Motor neuron (in vitro differentiated cells): ENCODE measurements at places on chromosomes 6 and 20.
A peak's percentile ranks its signal among the peaks of the same experiment; 100 is the strongest.

GRCh38 chr6:12533586-12533985, 183.0 kb upstream of the PHACTR1 start:
- no peak for ATAC-seq

DNA sequence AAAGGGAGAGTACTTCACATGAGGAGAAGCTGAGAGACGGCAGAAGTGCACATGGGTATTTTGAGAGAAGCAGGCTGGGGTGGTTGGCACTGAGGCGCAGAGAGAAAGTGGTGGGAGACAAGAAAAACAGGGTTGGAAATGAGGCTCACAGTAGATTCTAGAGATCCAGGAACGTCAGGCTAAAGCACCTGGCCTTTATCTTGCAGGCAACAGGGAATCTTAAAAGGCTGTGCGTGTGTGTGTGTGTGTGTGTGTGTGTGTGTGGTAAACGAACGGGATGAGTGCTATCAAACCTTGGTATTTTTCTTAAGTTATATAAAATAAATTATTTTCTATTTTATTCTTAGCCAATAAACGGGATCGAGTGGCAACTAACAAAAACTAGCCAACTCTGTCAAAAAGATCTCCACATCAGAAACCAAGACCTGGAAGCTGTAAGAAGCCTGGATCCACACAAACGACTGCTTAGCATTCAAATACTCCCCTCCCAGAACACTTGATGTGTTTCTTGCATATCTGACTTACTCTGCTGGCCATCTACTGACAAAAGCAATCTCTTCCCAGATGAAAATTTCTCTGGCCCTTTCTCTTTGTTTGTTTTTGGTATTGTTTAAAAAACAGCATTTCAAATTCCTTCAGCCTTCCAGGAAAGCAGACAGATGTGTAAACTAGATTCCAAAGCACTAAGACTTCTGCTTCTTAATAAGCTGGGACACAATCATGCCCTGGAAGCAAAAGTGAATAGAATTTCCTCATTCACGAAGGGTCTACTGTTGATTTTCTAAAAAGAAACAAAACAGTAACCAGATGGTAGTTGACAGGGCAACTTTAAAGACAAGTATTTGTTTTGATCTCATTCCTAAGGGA, 44.8 kb upstream of the FABP7 start:
- peak; percentile 12 for ATAC-seq

DNA sequence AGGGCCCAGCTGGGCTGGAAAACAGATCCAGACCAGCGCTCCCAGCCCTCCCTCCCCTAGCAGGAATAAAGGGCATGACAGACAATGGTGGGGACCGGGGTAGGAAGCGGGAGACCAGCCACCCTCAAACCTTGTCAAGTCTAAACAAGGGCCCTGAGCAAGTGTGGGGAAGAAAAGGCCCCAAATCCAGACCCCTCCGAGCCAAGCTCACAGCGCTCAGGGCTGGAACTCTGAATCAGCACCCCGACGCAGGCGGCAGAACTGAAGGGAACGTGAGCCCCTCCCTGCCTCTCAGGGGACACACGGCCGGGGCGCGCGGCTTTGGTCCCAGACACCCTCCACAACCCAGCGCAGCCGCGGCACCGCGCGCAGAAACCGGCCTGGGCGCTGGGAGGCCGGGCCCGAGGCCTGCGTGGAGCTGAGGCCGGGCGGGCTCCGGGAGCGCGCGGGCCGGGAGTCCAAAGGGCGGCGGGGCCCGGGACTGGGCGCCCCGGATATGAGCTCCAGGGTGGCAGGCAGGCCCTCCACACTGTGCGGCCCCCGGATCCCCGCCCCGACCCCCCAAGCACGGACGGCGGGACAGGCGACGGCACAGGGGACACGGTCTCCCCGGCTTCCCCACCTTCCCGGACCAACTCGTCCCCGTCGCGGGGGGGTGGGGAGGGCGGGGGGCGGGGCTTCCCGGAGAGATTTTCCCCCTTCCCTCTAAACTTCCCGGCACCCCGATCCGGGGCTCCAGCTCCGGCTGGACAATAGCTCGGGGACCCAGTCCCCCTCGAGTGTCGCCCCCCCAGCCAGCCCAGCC, 641 bp downstream of the TEAD3 start:
- ATAC-seq = peak; percentile 14

- ATAC-seq = peak; percentile 65
These were observed 8.7 kb downstream of the CST3 start for GRCh38 chr20:23629017-23629541.

DNA sequence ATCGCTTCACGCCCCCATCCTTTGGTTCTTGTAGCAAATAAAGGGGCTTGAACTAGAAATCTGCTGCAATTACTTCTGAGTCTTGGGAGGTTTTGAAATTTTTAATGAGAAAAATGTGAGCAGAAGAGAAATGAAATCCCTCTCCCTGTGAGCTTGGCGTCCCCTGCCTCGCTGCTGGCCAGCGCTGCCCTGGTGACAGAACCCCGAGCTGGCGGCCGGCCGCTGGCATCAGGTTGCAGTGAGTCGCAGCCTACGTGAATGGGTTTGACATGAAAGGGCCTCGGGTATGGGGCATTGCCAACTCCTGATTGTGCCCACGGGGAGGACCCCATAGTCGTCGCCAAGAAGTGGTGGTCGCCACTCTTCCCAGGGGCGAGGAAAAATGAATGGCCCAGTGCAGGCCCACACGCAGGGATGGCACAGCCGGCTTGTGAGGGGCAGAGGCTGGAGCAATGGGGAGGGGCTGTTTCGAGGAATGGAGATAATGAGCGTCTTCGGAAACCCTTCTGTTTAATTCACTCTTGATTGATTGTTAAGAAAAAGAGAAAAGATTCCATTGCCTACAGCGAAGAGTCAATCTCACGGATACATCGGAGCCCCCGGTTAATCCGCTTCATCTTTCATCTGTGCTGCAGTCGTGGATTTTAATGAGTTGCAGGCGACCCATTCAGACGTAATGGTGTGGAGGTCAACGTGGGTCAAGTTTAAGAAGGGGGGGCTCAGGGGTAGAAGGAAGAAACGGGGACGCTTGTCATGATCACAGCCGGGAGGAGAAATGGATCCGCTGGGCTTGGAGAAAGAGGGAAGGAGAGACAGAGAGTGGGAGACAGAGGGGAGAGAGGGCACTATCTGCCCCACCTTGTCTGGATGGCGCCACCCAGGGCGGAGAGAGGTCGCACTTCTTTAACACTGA, 380.1 kb downstream of the THBS2 start:
- no peak for ATAC-seq

DNA sequence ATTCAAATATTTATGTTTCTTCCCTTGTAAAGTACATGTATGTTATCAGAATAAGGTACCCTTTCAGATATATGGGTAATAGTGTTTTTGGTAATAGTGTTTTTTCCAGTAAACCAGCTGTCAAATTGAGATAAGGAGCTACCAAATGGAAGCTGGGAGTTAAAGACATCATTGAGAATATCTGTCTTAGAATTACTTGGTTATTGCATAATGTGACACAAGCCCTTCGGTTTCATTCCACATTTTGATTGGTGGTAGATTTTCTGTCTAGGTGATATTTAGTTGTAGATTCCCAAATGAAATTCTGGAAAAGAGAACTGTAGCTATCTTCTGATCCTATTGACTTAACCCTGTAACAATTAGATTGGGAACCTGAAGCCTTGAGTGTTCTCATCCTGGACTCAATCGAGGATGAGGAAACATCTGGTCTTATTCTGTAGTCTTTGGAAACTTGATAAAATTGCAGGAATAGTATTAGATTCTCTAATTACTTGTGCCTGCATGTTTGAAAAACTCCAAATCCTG, 75.1 kb upstream of the SYNJ2 start:
- ATAC-seq = no peak

GRCh38 chr6:130515306-130515705, 149.5 kb downstream of the TMEM200A start:
- ATAC-seq = no peak

- no peak for ATAC-seq
These were observed 119.1 kb downstream of the PLCB1 start for GRCh38 chr20:8251201-8251575.

- ATAC-seq = no peak
These were observed 121.7 kb upstream of the CCN2 start for GRCh38 chr6:132072831-132073230.

- no peak for ATAC-seq
These were observed 60.5 kb upstream of the PRND start for GRCh38 chr20:4661191-4661590.

GRCh38 chr6:491233-491632, 99.7 kb downstream of the IRF4 start:
- no peak for ATAC-seq

DNA sequence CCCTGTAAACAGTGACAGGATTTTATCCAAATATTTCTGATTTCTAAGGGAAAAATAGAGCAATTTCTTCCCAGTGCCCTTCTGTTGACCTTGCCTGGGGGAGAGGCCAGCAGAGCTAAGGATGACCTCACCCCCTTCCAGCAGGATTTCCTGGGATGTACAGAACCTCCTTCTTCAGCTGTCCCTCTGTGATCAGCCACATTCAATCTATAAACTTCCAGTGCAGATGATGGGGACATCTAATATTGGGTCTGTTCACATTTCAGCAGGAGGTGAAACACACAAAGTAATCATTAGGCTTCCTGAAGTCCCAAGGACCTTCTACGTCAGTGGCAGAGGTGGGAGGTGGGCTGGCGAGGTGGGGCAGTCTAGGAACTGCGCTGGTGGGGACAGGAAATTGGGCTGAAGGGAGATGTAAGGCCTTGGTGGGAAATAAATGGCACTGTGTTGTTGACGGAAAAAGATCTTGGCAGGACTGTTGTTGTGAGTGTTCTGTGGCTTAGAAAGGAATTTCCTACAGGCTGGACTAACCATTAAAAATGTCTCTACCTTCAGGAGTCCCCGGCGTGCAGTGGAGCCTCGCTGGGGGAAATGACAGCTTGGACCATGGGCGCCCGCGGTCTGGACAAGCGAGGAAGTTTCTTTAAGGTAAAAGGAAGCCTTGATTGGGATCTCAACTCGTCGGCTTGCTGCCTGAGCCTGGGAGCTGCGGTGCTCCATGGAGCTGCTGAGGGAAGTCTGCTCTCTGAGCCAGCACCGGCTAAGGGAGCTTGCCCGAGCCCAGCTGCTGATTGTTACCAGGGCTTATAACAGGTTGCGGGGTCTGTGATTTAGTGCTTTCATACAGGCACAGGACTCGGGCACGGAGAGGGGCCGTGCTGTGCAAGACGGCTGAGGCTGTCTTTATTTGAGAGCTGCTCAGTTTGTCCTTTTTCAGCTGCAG, 127.9 kb upstream of the NAA20 start:
- ATAC-seq = peak; percentile 90

DNA sequence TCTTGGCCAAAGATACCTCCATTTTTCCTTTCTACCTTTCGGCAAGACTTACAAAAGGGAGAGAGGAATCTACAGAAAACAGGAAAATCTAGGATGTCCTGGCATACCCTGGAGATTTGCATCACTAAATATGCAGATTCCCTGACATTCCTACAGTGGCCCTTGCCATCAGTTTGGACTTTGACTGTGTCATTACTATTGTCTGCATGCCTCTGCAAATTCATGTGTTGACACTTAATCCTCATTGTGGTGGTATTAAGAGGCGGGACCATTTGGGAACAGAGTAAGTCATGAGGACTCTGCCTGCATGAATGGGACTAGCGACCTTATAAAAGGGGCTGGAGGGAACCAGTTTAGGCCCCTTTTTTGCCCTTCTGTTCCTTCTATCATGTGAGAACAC, 50.5 kb upstream of the DTNBP1 start:
- no peak for ATAC-seq

DNA sequence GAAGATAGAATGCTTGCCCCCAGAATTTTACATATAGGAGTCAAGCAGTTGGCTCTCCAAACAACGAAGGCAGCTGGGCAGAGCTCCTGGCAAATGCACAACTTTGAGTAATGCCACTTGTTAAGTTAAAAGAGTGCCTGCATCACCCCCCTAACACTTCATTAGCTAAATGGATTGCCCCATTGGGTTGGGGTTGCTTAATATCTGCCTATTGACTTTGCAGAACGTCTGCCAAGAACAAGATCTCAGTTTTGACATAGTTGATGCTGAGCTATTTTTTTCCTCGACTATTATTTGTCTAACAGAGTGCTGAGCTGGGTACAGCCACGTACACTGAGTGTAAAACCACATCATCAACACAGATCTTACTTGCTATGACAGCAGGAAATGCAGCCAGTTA, 12.1 kb downstream of the ANKRD60 start:
- no peak for ATAC-seq

DNA sequence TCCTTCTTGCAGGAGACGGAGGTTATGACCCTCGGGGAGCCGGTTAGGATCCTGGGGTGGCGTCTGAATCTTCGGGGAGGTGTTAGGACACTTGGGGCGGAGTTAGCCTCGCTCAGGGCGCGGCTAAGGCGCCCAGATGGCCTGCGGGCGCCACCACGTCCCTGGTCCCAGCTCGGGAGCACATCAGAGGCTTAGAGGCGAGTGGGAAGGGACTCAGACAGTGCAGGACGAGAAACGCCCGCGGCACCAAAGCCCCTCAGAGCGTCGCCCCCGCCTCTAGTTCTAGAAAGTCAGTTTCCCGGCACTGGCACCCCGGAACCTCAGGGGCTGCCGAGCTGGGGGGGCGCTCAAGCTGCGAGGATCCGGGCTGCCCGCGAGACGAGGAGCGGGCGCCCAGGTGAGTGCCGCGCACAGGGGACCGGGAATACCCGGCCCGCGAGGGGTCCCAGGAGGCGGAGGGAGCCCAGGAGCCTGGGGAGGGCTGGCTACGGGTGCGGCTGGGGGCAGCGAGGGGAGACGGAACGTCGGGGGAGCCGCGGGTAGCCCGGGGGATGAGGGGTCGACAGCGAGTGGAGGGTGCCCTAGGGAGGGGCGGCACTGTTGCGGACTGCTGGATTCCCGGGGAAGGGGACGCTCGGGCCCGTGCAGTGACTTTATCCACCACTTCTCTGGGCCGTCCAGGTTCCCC, at the start of gene HCK:
Gene HCK, plus strand, starts transcription at position 153 of the 688 bp plus-strand sequence.
- peak; percentile 42 for ATAC-seq

GRCh38 chr6:122787721-122788120, 1.3 kb upstream of the SMPDL3A start:
- no peak for ATAC-seq

- ATAC-seq = peak; percentile 37
These were observed at the start of gene BTBD3 for GRCh38 chr20:11917663-11918062. Gene BTBD3 (plus strand): TSS chr20:11917893. CDS start chr20:11918276, 383 bp downstream.

GRCh38 chr6:40437631-40438030, 149.5 kb downstream of the LRFN2 start:
- ATAC-seq = no peak

- ATAC-seq = no peak
These were observed 2.3 kb upstream of the MAS1L start for GRCh38 chr6:29490055-29490454.

DNA sequence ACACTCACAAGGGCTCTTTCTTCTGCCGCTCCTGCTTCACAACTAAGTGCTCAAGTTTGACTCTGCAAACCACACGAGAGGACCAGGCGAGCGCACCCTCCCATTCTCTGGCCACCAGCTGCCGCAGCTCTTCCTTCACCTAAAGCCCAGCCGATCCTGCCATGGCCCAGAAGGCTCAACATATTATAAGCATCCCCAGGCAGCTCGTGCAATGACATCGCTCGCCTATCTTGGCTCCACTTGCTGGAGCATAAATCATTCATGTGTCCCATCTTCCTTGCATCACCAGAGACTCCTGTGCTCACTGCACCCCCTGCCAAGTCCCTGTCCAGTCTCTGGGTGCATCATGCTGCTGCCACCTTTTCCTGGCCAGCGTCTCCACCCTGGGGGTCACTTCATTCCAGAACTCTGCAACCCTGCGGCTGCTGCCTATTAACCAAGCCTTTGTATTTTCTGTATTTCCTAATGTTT, 59.0 kb downstream of the PSMG4 start:
- peak; percentile 95 for ATAC-seq
